ELF-1 (cell line): ENCODE measurements at places on chromosomes 1 and 21.

- DNase-seq: no peak
Measured at GRCh38 chr21:38297194-38297631, 40.4 kb downstream of the KCNJ15 start.

GRCh38 chr1:147124266-147124665 lies 48.0 kb downstream of the PRKAB2 start:
- DNase-seq: no peak

DNA sequence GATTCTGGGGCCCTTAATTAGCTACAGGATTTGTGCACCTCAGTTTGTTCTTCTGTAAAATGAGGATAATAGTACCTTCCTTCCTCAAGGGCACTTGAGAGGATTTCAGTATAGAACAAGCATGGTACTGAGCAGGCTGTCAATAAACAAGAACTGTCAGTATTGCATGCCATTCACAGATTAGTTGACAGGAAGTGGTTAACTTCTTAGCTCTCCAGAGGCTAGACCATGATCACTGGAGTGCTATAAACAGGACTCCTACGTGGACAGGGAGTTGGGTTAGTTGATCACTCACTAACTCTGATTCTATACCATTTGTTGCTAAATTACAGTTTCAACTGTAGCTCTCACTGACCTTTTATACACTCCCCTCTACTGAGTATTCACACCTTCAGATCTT lies 126.2 kb upstream of the DAB1 start:
- no peak for DNase-seq

- DNase-seq: no peak
Measured at GRCh38 chr21:21508859-21509258, 510.6 kb downstream of the NCAM2 start.

- peak; percentile 11 for DNase-seq
Measured at GRCh38 chr21:38567335-38567969, 69.2 kb upstream of the ERG start.

DNA sequence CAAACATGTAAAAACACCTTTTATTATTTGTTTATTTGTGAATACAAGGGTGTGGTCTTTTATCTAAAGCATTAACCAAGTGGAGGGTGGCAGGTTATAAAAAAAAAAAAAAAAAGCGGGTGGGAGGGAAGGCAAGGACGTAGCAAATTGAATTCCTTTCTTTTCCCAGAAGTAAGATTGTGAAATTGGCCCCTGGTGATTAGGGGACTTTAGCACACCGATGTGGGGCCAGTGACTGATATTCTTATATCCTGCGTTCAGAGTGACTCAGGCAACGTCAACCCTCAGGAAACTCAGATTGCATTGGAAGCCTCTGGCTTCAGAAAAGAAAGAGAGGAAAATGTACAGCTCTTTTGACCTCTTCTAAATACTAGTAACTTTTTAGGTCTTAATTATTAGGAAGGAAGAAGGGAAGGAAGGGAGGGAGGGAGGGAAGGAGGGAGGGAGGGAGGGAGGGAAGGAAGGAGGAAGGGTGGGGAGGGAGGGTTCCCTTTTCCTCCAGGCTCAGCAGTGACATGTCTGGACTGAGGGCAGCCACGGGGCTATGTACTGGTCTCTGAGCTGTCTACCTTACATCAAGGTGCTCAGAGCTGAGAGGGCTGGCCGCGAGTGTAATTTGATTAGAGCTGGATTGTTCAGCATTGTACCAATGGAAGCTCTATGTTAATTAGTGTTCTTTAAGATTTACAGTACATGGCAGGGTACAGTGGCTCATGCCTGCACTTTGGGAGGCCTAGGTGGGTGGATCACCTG lies 30.2 kb downstream of the EVA1C start:
- no peak for DNase-seq

- DNase-seq: no peak
Measured at GRCh38 chr1:69271587-69272125, 296.1 kb upstream of the LRRC7 start.

DNA sequence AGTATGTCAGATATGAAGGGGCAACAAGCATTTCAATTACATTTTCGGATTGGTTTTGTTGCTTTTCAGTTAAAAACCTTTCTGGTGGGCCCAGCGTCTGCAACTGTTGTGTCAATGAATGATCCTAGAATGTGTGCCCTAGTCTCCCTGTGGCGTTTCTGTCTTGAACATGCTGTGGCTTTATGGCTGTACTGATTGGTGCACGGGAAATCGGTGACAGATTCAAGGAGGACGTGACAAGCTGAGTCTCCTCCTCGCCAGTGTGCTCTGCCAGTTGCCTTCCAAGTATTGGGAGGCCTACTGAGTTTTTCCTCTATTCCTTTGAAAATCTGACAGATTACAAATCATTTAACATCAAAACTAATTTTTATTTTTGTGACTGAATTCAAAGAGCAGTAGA lies 127.6 kb downstream of the ZP4 start:
- DNase-seq: no peak

GRCh38 chr1:154502066-154502743 lies at the start of the genes SHE and TDRD10:
TSS of gene SHE (minus strand) at chr1:154502412. CDS start at chr1:154502026, 386 bp downstream.
TSS of gene TDRD10 (plus strand) at chr1:154502219. CDS start at chr1:154506904, 4,685 bp downstream.
- DNase-seq: peak; percentile 58

DNA sequence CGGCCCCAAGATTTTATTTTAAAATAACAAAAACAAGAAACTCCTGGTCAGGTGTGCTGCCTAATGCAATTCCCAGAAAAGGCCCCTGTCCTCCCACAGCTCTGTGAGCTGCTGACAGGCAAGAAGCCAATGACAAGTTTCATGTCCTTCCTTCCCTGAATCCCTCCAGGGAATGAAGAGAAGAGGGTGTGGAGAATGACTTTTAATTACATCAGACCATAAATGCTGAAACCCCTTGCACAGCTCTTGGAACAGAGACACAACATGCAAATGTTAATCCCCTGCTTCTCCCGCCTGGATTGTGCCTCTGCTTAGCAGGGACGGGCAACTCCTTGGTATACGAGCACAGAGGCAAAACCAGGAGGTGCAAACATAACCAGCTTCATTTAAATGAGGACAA lies 228.1 kb upstream of the CAMK1G start:
- peak; percentile 54 for DNase-seq

GRCh38 chr21:45359451-45360217 lies 45.3 kb upstream of the COL18A1 start:
- no peak for DNase-seq

GRCh38 chr1:110718452-110718851 lies 43.7 kb upstream of the KCNA3 start:
- DNase-seq: no peak

- DNase-seq: no peak
Measured at GRCh38 chr1:230157420-230158390, 90.7 kb downstream of the GALNT2 start.

GRCh38 chr1:46039571-46040052 lies 92.8 kb downstream of the PIK3R3 start:
- DNase-seq: no peak

DNA sequence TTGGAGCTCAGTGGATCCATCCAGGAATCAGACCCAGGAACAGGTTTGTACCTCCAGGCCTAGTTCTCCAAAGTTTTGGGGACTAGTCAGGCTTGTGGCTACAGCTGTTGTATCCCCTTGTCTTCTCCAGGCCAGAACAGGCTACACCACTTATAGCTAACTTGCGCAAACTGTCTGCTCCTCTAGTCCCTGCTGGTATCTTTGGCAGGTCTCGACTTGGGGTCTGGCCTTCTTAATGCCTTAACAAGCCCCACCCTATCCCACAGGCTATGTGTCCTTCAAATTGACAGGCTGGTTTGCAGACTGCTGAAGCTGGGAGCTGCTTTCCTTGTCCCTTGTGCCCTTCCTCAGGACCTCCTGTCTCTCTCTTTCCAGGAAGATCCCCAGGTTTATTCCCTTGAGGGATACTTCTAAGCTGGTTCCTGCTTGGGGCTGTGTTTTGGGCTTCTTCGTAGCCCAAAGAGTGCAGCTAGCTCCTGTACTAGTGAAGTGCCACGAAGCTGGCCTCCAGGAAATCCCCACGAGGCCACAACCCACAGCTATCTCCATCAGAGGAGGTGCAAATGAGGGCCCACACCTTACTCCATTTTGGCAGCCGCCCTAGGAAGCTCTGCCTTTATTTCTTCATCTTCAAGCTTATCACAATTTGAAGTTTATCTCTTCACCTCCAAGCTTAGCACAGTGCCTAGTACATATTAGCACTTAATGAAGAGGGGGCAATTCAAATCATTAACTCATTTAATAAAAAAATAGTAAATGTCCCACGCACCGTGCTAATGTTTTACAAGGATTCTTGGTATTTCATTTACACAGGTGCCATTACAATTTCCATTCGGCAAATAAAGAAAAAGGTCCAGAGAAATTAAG lies 683 bp upstream of the DMAP1 start:
- DNase-seq: no peak

GRCh38 chr1:240967070-240967724 lies 355.2 kb upstream of the GREM2 start:
- peak; percentile 6 for DNase-seq

DNA sequence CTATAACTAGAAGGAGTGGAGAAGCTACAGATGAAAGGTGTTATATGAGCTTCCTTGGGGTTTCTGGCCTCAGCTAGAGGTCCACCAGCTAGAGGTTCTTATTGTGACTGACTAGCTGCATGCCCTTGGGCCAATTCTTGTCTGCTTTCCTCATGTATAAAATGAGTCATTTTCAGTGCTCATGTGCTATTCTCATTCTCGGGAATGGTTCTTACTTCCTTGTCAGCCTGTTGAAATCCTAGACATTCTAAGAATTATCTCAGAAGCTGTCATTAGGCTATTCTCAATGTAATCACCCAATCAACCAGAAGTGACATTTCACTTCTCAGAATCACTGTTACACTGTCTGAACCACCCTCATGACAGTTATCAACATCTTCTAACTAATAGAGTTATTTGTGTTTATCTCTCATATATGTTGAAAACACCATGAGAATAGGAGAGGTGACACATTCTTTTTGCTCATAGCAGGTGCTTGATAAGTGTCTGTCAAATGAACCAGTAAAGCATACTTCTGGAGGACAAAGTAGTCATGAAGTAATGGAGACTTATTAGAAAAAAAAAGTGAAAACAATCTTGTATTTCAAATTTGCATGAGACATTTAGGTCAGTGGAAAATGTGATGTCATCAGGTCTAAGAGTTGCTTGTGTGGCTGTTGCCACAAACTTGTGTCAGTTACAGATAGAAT lies 122.8 kb upstream of the IVNS1ABP start:
- DNase-seq: no peak

- no peak for DNase-seq
Measured at GRCh38 chr1:26991310-26992116, 2.0 kb upstream of the TRNP1 start.

- no peak for DNase-seq
Measured at GRCh38 chr1:239914751-239915231, 176.9 kb upstream of the FMN2 start.

DNA sequence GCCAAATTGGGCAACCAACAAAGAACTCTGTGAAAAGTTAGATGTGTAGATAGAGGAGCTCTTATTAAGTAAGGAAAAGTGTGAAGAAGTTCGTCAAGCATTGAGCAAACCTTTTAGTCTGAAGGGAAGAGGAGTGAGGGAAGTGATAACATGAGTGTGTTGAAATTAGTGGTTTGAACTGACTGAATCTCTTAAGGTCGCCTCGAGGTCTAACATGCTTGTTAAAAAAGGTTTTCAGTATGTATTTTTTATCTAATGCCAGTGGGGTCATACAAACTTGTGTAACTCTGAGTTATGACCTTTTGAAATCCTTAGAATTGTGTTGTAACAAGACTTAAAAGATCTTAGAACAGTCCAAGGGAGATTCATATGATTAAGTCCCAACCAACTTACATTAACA lies 34.1 kb downstream of the SOAT1 start:
- DNase-seq: no peak

GRCh38 chr1:245578771-245579170 lies 424.0 kb downstream of the KIF26B start:
- DNase-seq: no peak

DNA sequence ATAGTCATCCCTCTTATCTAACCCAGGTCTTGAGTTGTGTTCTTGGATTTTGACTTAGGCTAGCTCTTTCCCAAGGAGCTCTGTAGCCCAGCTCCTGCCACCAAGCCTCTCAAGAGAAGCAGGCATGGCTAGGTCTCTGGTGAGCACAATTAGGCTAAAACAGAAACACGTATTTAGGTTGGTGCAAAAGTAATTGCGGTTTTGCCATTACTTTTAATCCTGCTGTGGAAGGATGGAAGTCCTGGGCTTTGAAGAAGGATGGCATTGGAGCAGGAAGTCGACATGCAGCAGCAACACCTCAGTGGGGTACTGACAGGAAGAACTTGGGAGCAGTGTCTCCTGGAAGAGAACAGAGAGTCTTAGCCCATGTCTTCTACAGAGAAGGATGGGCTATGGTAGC lies 80.0 kb upstream of the CCDC190 start:
- no peak for DNase-seq

GRCh38 chr1:156502894-156503697 lies 2.5 kb upstream of the MEF2D start:
- peak; percentile 93 for DNase-seq

- DNase-seq: no peak
Measured at GRCh38 chr21:37165586-37165985, 92.5 kb downstream of the TTC3 start.

DNA sequence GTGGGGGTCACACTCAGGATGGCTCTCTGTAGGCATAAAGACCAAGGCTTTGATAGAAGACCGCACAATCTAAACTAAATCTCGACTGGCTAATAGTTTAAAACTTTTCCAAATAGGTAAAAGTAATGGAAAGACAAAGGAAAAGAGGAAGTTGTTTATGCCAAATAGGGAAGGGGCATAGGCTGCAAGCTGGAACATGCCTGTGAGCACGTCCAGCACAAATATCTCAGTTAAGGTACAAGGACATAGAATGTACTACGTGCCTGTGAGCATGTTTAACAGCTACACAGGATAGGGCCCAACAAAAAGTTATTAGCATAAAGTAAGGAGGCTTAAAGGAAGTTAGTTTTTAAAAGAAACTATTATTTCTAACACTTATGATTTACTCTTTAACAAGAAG lies 27.6 kb upstream of the GUCA2A start:
- DNase-seq: no peak

DNA sequence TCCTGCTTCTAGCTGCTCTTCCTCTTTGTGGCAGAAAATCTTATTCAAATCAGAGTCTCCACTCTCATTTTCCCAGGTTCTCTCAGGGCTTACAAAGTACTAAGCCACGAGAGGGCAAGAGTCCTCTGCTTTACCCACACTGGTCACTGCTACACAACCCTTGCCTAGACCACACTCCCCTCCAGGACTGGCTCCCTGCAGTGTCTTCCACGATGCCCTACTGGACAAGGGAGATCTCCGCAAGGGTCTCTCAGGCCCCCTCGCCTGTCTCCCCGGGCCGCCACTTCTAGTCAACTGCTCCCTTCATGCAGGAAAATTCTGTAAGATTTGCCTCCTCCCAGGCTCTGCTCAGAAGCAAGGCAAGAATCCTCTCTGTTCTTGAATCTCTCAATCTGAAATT lies 319.6 kb downstream of the RRAGC start:
- no peak for DNase-seq

DNA sequence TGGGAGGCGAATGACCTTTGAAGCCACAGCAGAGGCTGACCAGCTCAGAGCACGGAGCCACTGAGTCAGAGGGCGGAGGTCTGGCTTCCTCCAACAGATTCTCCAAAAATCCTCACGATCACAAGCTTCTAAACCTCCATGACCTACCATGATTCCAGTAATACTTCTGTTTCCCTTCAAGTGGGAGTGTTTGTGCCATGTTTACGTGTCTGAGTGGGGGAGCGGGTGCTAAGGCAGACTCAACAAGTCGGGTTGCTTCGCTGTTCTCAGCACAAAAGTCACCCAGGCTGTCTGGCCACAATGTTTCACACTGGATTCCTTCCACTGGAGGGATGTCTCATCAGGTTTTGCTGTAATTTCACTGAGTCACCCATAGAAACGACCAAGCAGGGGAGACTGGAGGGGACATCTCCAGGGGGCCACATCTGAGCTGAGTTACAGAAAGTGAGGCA lies 86.2 kb downstream of the SLC66A1 start:
- DNase-seq: peak; percentile 28
